ENCODE measurements at places on chromosomes 2 and 18. TPM values are rescaled to one million over a fixed set of nuclear protein-coding genes. Genes with fewer than 3 reads are reported as not detected.
A peak's percentile ranks its signal among the peaks of the same experiment; 100 is the strongest.

DNA sequence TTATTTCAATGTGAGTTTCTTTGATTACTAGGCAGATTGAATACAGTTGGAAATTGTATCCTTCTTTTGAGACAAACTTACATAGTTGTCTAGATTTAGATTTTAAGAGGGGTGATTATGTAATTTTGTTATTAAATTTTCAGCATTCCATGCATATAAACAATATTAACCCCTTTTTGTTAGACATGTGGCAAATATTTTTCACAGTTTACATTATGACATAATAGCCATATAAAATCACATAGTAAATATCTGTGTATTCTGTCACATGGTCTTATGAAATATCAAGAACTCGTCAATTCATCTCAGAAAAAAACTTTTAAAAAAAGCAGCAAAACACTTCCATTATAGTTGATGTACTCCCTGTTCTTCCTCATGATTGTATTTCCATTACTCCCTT, 243.8 kb downstream of the CYP26B1 start:
- no peak for DNase-seq

- no peak for DNase-seq
Measured at GRCh38 chr2:102975996-102976975, 214.5 kb downstream of the TMEM182 start.

DNA sequence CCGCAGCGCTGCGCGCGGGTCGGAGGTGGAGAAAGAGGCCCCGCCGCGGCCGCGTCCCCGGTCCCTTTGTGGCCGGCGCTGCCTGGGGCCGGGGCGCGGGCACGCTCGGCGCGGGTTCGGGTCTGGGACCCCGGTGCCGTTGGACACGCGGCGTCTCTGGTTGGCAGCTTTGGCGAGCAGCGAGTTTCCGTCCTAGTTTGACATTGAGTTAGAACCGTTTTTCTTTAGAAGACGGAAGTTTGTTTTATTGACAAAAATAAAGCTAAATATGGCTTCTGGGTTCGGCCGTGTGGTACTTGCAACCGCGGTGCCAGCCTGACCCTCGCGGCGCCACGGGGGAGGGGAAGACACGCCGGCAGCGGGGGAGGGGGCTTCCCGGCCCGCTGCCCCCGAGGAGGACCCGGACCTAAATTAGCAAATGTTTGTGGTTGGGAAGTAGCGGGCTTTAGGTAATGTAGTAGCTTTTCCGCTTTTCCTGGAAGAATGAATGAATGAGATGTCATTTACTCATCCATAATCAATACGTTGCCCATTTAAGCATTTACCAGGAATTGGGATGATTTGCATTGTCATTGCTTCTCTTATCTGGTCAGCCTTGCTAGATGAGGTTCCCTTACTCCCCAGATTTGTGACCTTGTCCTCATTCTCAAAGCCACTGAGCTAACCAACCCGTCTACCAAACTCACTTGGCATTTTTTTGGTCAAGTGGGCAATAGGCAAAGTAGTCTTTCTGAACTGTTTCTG, 530 bp downstream of the GALNT1 start:
- DNase-seq, result peak; percentile 33

Gene RSAD2
- total RNA-seq, result 119 TPM

Gene SOX11
- not detected for total RNA-seq

Data from activated CD4-positive, alpha-beta memory T cell treated with anti-CD3 and anti-CD28 coated beads, Interleukin-2, amount 10 ng/mL, durations not matched to agents 7 days and 5 days (primary cell).